ENCODE measurements at places on chromosomes 13 and 19. TPM values are rescaled to one million over a fixed set of nuclear protein-coding genes. Genes with fewer than 3 reads are reported as not detected.

- DNase-seq, result no peak
Observed at GRCh38 chr19:6821639-6822310, 49.3 kb downstream of the VAV1 start.

- no peak for DNase-seq
Observed at GRCh38 chr13:29922281-29922821, 71.9 kb upstream of the UBL3 start.

GRCh38 chr13:51856998-51857397, 4.8 kb upstream of the CCDC70 start:
- no peak for DNase-seq

- no peak for DNase-seq
Observed at GRCh38 chr13:95862408-95862807, 185.5 kb downstream of the DNAJC3 start.

DNA sequence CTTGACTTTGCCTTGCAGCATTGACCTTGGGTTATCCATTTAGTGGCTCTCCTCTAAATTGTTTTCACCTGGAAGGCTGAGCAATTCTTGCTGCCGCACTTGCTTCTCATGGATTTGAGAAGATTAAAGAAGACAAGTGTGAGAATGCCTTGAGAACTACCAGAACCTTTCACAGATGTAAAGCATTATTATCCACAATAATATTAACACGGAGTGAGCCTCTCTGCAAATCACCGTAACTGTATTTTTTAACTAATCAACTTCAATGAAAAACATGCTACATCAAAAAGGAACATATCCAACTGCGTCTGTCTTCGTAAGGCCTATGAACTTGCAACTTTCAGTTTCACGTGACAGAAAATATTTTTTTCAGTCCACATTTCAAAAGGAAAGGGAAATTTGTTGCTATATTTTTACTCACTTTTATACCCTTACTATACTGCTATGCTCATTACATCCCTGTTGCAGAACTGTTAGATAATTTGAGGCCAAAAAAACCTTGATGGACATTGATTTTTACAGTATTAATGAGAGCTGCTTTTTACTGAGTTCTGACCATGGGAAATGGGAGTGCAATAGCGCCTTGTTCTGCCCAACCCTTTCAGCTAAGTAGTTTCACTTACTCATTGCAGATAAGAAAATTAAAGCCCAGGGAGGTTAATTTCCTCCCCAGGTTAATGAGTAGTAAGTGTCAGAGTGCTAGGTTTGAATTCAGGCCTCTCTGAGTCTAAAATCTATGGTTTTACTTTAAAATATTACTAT, 93.8 kb upstream of the RAP2A start:
- no peak for DNase-seq

GRCh38 chr19:1067341-1067957, 482 bp downstream of the ARHGAP45 start:
- peak; percentile 82 for DNase-seq

- DNase-seq, result no peak
Observed at GRCh38 chr13:67134417-67135129, 95.6 kb downstream of the PCDH9 start.

DNA sequence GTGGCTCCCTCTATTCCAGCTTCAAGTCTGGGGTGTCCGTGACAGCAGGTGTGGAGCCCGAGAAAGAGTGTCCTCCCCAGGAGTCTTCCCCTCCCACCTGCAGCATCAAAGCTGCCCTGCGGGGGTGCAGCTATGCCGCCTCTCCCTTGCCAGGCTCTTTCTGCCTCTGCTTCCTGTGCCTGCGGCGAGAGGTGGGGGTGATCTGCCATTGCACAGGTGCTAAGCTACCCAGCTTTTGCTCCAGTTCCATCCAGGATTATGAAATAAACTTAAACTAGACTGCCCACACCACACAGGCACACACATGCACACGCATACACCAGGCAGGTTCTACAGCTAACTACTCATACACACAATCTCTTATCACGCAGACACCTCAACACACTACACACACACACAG, 104.7 kb upstream of the CLDN10 start:
- no peak for DNase-seq

The ZNF724 gene
- total RNA-seq, result 15.7 TPM

All from activated CD8-positive, alpha-beta T cell treated with anti-CD3 and anti-CD28 coated beads for 36 hours (primary cell).